ENCODE measurements at places on chromosomes 16 and 17.

DNA sequence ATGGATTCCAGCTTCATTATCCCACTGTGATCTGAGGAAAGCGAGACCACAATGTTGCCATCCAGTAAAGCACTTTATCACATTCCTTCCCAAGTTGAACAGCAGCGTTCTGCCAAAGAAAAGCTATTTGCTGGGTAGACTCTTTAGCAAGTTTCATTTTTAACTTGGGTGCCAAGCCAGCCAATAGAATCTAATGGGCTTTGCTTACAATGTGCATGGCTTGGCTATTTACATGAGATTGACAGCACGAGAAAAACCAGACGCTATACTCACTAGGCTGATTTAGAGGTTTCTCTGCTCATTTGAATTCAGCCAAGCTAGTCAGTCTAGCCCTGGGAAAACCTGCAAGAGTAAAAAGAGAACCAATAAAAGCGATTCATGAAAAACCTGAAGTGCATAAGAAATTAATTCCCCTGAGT is 108.9 kb downstream of the CDH13 start:
- DNase-seq, result no peak

GRCh38 chr16:50619702-50620491 is 61.2 kb downstream of the SNX20 start:
- DNase-seq, result no peak

GRCh38 chr16:48597563-48598387 is 12.2 kb downstream of the N4BP1 start:
- no peak for DNase-seq

DNA sequence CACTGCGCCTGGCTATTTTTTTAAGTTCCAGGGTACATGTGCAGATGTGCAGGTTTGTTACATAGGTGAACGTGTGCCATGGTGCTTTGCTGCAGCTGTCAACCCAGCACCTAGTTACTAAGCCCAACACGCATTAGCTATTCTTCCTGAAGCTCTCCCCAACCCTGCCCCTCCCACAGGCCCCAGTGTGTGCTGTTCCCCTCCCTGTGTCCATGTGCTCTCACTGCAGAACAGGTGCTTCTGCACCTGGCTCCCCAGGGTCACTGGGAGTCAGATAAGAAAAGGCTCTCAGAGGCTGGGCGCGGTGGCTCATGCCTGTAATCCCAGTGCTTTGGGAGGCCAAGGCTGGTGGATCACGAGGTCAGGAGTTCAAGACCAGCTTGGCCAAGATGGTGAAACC is 6.2 kb downstream of the HASPIN start:
- no peak for DNase-seq

GRCh38 chr16:6949240-6949639 is 383.4 kb upstream of the RBFOX1 start:
- DNase-seq, result no peak

DNA sequence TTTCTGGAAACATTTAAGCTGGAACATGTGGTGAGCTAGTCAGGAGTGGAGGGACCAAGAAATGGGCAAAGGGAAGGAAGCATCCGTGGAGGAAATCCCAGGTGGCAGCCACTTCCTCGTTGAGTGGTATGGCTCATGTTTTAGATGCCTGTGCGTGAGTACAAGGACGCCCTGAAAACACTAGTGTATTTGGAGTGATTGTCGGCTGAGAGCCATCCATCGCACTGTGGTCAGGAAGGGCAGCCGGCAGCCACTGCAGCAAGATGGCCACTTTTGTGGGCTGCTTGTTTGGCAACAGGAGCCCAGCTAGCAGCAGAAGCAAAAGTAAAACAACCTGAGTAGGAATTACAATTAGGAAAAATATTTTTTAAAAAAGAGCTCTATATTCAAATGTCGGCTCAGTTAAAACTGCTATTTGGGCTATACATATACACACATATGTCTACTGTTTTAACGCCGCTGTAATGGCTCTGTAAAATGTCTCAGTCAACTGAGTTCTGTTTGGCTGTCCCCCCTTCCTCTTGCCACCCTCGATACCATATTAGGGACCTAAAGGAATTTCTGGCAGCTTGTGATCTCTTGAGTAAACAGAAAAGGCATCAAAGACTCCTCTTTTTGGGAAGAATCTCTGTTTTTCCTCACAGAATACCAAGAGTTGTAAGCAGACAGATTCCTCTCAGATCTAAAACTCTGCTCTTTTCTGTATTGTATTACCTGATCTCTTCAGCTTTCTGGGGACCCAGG is 39.2 kb downstream of the BRD7 start:
- DNase-seq, result no peak

DNA sequence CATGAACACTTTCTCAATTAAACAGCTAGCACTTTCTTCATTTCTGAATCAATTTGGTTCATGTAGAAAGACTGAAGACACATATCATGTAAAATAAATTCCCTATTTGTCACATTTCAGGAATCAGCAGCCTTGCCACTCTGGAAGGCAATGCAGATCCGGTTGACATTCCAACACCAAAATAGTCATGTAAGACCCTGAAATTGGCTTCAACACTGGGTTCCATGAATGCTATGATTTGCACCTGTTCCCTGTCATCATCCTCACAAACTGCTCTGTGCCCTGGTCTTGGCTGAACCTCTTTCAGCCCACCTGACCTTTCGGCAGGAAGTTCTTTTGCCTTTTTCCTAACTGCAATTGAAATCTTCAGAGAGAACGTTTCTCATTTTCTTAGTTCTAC is 156.9 kb downstream of the CDH8 start:
- no peak for DNase-seq

- no peak for DNase-seq
These were observed 8.1 kb upstream of the EFCAB13 start for GRCh38 chr17:47315451-47316266.

GRCh38 chr16:65054457-65054856 is 67.4 kb downstream of the CDH11 start:
- no peak for DNase-seq
